ENCODE measurements at places on chromosomes 6 and 20.

GRCh38 chr20:50821257-50821921 is 26.5 kb downstream of the BCAS4 start:
- DNase-seq = no peak

- no peak for DNase-seq
Measured at GRCh38 chr6:108752733-108753590, 95.3 kb upstream of the ARMC2 start.

DNA sequence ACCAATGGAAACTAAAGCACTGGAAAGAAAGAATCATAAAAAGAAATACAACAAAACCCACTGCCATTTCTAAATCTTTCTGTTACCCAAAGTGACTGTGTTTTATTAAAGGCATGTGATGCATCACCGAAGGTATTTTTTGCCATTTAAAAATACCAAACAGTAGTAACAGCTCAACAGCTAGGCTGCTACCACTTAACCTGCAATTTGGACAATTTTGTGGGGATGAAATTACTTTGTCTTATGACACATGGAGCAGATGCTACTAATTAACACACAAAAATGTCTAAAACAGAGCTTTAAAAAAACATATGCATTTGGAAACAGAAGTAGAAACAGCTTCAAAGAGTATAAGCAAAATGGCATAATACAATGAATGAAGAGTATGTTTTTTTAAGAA is 97.4 kb downstream of the ATXN1 start:
- DNase-seq = no peak

DNA sequence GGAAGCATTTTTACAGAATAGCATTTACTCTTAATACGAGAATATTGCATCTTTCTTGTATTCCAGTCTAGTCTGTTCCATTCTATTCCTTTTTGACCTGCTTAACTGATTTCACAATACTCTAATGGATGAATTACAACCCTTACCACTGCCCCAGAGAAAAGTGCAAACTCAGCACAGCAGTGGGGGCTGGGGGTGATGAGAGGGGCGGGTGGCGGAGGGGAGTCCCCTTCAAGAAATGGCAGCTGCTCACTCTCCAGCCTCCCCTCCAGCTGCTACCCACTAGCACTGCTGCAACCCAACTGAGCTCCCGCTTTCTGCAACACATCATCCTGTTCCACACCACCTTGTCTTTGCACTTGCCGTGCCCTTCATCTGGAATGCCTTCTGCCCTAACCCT is 30.1 kb downstream of the PIM1 start:
- DNase-seq = peak; percentile 60

DNA sequence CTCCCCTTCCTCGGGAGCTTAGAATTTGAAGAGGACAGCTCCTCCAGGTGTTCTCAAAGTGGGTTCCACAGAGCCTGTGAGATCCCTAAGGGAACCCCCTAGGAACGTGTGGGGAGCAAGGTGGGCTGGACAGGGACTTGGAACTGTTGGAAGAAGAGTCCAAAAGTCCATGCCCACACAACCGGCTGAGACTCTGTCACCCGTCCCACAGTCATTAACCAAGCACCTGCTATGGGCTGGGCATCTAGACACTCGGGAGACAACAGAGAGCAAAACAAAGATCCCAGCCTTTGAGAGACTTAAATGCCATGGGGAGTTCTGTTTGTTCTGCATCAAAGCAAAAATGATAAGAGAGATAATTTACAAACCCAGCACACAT is 51.9 kb upstream of the SAYSD1 start:
- no peak for DNase-seq

DNA sequence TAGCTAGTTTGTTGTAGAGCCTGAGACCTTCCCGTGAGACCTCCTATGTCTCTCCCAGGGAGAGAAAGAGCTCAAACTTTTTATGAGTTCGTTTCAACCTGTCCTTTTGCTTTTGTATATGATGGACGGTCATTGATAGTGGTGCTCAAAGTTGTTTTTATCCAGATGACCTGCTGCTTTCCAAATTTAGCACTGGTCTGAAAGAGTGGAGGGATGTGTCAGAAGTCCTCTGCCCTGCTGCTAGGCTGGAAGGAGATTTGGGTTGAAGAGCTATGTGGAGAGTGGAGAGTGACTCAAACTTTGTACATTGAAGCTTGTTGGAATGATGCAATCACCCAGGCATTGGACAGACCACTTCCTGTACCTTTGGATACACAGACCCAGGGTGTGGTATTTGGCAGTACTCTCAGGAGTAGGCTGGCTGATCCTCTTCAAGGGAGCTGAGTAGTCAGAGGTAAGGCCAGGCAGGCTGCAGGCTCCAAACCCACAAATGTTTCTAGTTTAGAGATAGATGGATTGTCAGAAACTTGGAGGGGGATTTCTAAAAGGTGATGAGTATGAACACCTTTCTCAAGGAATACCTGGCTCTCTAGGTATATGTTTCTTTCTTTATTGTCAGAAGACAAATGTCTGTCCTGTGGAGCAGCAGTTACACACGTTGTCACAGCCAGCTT is 49.4 kb upstream of the RREB1 start:
- DNase-seq = no peak
